ENCODE measurements at places on chromosomes 16 and 17. TPM values are rescaled to one million over a fixed set of nuclear protein-coding genes. Genes with fewer than 3 reads are reported as not detected.
A peak's percentile ranks its signal among the peaks of the same experiment; 100 is the strongest.

DNA sequence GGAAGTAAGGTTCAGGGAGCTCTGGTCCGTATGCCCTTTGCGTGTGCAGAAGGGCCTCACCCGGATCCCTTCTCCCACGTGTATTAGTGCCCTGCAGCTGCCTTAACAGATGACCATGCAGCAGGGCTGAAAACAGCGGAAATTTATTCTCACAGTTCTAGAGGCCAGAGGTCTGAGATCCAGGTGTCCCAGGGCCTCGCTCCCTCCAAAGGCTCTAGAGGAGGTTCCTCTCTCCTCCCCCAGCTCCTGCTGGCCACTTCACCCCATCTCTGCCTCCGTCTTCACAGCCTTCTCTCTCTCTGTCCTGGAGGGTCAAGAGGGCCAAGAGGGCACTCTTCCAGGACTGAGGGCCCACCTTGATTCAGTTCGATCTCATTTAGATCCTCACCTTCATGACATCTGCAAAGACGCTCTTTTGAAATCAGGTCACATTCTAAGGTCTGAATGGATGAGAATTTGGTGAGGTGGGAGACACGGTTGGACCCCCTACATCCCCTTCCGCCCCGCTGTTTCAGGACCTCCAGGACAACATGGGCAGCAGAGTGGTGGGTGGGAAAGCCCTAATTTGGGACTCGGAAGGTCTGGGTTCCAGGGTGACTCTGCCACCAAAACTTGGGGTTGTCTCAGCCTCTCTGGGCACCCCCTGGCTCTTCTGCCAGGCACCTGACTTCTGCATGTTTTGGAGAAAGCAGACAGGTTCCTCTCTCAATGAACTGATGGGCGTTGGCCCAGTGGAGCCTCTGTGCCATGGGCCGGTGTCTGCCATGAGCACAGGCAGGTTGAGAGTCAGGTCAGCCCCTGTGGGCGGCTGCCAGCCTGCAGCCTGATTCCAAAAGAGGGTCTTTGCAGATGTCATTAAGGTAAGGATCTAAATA, 361.2 kb downstream of the SEC14L1 start:
- DNase-seq, result no peak

DNA sequence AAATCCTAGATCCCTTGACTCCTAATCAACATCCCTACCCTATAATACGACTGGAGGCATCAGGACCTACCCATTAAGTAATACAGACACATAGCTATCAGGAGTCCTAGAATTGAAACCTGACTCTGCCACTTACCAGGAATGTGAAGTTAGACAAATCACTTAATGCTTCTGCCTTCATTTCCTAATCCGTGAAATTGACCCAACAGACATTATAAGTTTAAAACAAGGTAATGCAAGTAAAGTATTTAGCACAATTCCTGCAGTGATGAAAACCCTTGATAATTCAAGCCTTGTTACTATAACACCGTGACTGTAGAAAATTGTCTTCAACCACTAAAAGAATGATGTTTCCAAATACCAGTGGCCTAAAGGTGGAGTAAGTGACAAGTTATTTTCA, 150.2 kb downstream of the KCNJ2 start:
- DNase-seq, result no peak

DNA sequence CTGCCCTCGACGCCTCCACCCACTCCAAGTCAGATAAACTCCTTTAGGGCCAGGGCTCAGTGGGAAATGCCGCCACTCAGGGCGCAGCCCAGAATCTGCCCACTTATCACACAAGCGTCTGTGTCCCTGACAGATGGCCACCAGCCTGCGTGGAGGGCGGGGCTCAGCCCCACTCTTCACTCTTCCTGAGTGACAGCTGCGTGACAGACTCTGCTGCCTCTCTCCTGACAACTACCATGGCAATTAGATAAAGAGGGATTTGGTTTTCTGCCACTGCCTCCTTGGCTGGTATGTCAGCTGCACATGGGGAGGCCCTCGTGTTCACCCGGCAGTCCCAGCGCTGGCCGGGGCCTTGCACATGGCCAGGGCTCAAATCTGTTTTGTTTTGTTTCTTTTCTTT, 96.2 kb downstream of the RTN4RL1 start:
- no peak for DNase-seq

- DNase-seq, result peak; percentile 75
Measured at GRCh38 chr17:35368081-35368830, 5.2 kb downstream of the SLFN11 start.

GRCh38 chr16:27907457-27907972, 156.0 kb downstream of the GSG1L start:
- no peak for DNase-seq

DNA sequence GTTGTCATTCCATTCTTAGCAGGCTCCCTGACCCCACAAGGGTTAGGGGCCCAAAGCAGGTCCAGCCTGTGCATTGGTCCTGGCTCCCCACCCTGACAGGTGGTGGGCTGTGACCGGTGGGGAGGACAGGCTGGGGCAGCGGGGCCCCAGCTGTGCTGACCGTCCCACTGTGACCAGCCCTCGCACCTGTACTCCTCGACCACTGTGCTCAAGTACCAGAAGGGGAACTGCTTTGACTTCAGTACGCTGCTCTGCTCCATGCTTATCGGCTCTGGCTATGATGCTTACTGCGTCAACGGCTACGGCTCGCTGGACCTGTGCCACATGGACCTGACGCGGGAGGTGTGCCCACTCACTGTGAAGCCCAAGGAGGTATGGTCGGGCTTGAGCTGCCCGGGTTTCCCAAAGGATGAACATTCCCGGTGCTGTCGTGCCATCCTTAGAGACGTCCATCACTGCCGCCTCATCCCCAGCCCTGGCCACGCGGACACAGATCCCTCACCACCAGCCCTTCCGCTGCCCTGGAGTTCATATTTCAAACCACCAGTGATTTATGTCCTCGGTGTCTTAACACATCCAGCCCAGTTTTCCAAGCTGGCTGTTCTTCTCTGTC, 7.3 kb downstream of the DRC7 start:
- no peak for DNase-seq

GRCh38 chr16:28586466-28586865, 10.4 kb downstream of the SULT1A2 start:
- DNase-seq, result no peak

DNA sequence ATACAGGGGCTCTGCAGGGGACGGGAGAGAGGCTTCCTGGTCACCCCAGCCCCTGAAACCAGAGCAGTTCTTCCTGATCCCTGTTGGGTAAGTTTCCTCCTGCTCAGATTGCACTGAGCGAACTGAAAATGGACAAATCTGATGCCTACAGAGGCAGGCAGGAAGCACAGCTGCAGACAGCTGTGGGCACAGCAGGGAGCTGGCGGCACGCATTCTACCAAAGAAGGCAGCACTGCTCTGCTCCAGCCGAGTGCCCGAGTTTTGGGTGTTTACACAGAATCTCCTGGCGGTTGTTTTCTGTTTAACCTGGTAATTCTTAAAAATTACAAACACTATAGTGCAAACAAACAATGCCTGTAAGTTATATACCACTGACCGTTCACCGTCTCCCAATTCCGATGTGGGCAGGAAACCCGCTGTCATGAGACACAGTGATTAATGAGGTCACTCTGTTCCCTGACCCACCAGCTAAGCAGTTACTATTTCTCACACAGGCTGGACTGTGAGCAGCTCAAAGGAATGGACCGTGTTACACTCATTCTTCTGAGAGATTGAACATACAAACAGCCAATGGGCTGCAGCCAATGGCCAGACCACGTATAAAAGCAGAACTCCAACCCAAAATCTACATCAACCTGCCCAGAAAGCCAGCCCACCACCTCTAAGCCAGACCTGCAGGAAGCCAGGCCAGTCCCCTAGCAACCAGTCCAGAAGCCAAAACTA, 25.5 kb downstream of the NSMCE1 start:
- DNase-seq, result peak; percentile 71

DNA sequence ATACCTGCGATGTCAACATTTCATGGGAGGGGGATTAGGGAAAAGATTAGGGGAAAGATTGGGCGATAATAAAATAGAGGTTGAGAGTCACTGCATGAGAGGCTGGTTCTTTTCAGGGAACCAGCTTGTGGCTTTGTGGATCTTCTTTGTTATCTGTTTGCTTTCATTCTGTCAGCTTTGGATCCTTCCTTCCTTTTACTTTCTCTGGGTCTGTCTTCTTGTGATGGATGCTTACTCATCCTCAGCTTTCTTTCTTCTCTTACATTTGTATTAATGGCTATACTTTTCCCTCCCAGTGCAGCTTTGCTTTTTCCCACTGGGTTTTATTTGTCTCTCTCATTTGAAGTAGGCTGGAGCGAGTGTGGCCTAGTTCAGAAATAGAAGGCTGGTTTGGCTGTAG, 47.1 kb downstream of the RPTOR start:
- no peak for DNase-seq

- DNase-seq, result no peak
Measured at GRCh38 chr16:89973654-89974335, 25.2 kb downstream of the DEF8 start.

TMEM170A gene
- total RNA-seq, result 20.7 TPM

FZD2 gene
- total RNA-seq, result 4.3 TPM

TMC7 gene
- not detected for total RNA-seq
